Cardiac fibroblast (primary cell): ENCODE measurements at places on chromosomes 4 and X.

DNA sequence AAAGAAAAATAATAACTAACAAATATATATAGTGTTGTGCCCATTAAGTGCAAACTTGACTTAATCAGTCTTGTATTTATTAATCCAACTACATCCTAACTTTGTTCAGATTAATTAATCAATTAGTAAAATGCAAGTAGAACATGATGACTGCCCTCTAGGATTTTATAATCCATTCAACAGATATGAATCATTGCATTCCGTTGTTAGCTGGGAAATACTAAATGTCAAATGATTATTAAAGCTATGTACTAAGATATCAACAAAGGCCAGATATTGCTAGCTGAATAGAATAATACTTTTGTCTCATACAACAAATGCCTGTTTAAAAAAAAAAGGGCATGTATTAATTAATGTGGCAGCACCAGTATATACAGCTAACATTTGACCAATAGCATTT lies 1366.3 kb downstream of the STIM2 start:
- no peak for DNase-seq

DNA sequence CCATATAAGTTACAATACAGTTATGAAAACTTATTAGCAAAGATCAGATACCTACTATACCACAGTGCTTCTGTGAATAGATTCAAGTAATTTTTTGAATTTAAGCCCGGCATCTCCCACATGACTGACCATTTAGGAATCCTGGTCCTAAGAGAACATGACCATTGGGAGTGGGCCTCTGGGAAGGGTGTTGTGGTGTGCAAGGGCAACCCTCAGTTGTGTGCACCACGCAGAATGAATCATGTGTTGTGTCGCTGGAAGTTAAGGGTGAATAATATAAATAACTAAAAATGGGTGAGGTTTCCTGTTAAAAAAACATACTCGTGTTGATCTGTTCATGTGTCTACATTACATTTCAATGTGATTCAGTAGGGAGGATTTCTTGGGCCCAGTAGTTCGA lies 15.5 kb downstream of the CPE start:
- DNase-seq, result peak; percentile 71

DNA sequence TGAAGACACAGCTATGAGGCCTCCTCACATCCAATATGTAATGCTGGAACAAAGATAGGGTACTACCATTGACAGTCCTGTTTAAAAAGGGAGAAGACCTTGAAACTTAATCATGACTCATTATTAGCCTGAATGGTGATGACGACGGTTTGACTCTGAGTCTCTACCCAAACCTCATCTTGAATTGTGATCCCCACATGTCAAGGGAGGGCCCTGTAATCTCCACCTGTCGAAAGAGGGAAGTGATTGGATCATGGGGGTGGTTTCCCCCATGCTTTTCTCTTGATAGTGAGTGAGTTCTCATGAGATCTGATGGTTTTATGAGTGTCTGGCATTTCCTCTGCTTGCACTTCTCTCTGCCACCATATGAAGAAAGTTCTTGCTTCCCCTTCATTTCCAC lies 395.3 kb upstream of the CPEB2 start:
- DNase-seq, result no peak

DNA sequence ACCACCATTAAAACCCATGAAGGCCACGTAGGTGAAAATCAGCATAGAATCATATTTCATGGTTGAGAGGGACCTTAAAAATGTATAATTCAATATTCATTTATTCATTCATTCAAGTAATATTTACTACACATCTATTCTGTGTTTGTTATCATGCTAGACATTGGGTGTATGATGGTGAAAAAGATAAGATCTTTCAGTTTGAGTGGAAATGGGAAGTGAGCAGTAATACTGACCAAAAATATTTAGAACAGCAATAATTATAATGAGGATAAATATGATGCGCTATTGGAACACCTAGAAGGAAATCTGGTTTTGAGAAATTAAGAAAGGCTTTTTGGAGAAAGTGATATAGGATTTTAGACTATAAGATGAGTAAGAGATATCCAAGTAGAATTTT lies 28.0 kb downstream of the DKK2 start:
- DNase-seq, result no peak

DNA sequence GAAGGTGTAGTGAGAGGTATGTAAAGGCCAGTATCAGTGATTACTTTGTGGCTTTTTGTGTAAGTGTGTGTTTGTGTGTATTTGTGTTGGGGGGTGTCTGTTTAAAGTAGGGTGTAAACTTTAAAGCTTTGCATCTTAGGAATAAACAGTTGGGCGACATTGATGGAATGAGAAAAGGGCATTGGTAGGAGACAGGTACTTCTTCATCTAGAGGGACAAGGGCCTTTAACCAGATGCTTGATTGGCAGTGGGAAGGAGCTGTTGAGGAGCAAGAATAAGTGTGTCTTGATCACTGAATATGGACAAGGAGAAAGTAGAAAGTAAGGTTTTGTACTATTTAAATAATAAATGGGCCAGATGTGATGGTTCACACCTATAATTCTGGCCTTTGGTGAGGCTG lies 48.8 kb downstream of the RAPGEF2 start:
- no peak for DNase-seq

DNA sequence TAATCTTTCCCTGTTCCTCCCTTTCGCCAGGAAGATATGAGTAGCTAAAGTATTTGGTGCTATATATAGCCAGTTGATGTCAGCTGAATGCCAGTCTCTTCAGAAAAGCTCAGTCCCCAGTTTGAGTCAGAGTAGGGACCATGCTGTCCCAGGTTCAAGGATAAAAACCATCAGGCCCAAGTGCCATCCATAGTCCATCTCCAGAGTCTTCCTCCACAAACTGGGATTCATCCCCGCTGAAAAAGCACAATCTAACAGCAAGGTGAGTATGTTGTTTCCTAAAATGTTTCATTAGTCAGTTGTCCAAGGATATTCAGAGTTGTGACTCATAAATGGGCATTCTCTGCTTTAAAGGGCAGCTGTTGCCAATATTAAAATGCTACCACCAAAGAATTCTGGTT lies at the start of gene MYOZ2:
Gene MYOZ2, plus strand, starts transcription at position 112 of the 401 bp plus-strand sequence. CDS start 694 bp downstream, outside the sequence.
- DNase-seq, result peak; percentile 44

DNA sequence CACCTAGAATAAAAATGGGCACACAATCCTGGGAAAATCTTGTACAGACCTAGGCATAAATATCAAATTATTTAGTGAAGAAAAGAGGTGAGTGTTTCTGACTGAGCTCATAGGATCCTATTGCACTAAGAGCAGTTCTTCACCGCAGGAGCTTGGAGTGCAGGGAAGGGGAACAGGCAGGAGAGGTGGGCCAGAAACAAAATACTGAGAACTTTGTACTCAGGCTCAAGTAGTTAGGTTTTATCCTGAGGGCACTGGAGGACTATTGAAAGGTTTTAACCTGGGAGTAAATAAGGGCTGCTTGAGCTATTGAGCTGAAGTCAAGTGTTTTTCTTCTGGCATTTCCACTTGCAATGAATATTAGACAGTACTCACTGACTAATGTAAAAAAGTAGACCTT lies 12.2 kb downstream of the EPHA5 start:
- no peak for DNase-seq

GRCh38 chr4:164337219-164337944 lies 416.5 kb upstream of the SMIM31 start:
- no peak for DNase-seq

DNA sequence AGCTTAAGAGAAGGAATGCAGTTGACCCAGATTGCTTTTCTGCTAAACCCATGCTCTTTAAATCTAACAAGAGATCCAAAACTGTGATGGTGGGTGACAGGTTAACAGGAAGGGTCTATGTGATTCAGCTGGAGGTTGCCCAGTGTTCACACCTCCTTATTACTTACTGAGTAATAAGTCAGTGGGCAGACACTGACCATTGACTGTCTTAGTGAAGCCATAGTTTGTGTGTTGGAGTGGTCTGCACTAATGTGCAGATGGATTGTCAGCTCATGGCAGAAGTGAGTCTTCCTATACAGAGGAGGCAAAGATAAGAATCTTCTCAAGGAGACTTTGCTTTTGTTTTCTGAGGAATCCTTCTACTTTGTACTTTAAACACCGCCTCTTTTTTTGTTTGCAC lies 15.2 kb upstream of the RUFY3 start:
- no peak for DNase-seq

DNA sequence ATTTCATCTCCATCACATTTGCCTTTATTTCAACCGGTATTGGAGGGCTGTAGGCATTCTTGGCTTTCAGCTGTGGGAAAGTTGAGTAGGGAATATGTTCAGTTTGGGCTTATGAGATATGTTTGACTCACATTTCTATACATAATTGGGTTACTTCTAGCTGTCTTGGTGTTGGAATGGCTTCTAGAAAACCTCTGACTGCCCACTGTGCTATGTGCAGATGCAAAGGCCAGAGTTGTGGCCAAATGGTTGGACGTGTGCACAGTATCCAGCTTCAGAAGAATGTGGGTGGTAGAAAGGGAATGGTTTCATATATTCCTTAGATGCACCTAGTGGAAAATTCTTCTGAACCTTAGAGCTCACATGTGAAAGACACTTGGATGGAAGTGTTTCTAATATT lies 92.6 kb upstream of the H2AZ1 start:
- DNase-seq, result no peak

- no peak for DNase-seq
These were observed 42.3 kb downstream of the DCTD start for GRCh38 chr4:182874797-182875345.

- no peak for DNase-seq
These were observed 31.2 kb downstream of the PPP2R2C start for GRCh38 chr4:6441202-6441582.

DNA sequence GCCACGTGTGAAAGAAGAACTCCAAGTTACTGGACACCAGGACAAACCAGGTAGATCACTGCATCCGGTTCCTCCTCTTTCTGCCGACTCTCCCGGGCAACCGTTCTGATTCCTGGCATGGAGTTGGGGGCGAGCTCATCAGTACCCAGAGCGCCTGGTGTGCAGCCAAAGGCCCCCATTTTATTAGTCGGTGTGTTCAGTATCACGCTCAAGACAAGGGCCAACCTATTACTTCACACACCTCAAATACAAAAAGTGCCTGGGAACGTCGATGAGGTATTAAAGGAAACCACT lies 2.8 kb upstream of the CTBP1 start:
- no peak for DNase-seq

DNA sequence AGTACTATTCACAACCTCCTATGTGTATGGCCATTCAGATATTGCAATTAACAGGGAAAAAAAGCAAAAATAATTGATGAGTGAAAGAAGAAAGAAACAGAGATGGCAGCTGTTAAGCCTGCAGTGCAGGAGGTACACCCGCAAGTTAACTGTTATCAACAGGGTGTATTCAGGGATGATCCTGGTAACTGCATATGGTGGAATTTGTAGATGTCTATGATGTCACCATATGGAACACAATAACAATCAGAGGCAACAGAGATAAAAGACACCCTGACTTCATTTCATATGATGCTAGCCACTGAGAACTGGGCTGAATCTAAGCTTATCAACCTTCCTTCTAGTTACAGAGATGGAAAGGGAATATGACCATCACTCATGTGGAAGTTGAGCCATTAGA lies 96.5 kb downstream of the PDGFC start:
- no peak for DNase-seq

DNA sequence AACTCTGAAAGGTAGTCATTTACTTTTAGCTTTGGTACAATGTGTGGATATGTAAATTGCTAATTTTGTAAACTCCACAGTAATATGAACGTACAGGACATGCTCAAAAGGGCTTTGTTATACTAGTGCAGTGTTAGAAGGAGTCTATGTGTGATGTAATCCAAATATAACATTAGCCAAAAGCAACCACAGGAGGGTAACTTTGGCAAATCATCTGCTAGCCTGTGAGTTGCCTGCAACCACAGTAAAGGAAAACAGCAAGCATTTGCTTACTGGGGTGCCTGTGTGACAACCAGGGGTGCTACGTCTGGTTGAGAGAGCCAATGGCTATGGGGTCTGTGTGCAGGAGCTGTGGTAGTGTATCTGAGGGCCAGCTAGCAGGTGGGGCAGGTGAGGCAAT lies 245.8 kb downstream of the ADAMTS3 start:
- DNase-seq, result no peak

GRCh38 chr4:21819086-21819485 lies 129.5 kb downstream of the KCNIP4 start:
- peak; percentile 16 for DNase-seq

DNA sequence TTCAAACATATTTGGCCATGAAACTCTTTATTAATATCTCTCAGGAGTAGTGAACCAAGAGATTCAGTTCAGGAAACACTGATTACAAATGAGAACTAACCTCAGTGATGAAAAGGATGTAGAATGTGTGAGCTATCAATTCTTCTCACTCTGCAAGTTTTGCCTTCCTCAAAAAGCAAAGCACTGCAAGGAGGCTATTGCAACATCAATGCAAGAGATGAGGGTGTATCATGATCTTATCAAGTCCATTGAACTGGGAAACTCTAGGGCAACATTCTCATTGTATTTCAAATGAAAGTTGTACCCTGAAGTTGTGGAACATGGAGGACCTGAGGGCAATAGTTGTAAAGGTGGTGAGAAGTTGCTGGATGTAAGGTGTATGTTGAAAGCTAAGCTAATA lies 56.4 kb upstream of the VEGFC start:
- DNase-seq, result no peak

DNA sequence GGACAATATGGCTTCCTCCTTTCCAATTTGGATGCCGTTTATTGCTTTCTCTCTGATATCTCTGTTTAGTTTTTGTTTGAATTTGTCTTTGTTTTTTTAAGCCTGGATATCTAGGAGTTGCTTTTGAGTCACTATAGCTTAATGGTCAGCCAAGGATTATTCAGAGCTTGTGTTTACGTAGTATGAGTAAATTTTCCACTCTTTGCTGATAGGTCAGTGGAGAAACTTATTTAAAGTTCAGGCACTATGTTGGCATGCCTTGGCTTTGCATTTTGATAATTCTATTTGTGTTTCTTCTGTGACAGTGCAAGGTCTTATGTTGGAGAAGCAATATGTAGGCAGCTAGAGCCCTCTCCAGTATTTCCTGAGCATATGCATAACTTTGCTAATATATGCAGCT lies 315.2 kb downstream of the GRID2 start:
- no peak for DNase-seq

DNA sequence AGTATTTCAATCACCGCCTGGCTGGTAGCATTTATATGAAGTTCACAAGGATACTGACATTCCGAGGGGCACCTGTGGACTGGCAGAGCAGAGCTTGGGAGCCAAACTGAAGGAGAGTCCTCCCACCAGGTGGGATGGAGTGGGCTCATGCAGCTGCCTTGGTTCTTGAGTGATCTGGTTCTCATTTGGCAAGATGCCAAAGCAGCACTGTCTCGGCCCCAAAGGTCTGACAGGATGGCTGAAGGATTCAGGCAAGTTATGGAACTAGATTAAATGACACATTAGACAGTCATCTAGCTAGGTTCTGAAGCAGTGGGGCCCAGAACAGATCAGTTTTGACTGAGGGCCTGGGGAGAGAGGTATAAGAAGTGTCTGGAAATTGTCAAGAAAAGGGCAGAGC lies 3.2 kb downstream of the FGF16 start:
- no peak for DNase-seq

GRCh38 chr4:107444-108429 lies 16.6 kb upstream of the ZNF718 start:
- DNase-seq, result no peak

GRCh38 chr4:139904406-139904805 lies 238.8 kb downstream of the MGST2 start:
- DNase-seq, result no peak

- peak; percentile 0 for DNase-seq
These were observed 433.9 kb upstream of the ATOH1 start for GRCh38 chr4:93394545-93395081.

GRCh38 chr4:89101256-89102161 lies 9.8 kb upstream of the TIGD2 start:
- DNase-seq, result peak; percentile 9
